ENCODE measurements at places on chromosomes 7 and 10.

DNA sequence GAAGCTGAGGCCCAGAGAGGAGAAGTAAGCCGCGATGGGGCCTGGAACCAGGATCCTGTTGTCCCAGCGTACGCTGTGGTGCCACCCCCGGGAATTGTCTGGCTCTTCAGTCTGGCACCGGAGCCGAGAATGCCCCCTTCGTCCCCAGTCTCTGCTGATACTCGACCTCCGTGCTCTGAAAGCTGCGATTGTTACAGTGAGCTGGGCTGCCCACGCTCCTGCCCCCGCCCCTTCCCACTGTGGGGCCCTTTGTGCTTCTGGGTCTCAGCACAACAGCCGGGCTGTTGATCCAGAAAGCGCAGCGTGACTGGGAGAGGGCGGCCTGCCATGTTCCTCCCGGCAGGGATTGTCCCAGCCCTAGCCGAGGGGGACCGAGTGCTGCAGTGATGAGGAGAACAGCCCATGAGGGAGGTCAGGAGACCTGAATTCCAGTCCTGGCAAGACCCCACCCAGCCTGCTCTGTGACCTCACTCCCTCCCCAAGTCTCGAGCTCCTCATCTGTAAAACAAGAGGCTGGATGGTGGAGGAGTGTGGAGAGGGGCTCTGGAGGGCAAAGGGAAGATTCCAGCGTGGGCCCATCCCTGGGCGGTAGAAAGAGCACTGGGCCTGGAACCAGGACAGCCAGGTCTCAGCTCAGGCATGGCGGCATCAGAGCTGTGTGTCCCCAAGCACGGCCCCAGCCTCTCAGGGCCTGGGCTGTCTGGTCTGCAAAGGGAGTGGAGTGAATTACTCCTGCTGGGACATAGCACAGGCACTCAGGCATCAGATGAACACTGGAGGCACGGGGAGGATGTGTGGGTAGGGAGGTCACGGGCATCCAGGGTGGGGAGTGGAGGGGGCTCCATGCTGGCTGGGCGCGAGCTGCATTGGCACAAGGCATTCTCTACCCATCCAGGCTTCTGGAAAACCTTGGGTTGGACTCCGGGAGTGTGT is 43.6 kb downstream of the TSPAN15 start:
- no peak for DNase-seq

- DNase-seq = no peak
These were observed 4.8 kb downstream of the EGR2 start for GRCh38 chr10:62811159-62811875.

GRCh38 chr10:100370714-100371481 is 23.9 kb downstream of the SCD start:
- DNase-seq = no peak

DNA sequence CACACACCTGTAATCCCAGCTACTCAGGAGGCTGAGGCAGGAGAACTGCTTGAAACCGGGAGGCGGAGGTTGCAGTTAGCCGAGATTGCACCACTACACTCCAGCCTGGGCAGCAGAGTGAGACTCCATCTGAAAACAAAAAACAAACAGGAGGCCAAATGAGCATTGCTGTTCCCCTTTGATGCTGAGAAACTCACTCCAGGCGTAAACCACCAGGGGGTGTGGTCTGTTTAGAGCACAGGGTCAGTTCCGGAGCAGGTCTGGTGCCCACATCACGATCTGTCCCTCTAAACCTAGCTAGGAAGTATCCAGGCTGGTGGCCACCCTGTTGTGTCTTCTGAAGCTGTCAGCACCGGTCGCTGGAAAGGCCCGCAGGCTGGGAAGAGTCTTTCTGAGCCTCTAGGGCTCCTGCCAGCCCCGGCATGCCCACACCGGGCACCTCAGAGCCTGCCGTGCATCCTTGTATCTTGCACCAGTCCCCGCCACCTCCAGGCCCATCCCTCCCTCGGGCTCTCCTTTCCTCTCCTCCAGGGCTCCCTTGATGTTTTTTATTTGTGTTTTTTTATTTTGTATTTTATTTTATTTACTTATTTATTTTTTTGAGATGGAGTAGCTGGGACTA is 66.3 kb upstream of the SH2B2 start:
- DNase-seq = no peak

DNA sequence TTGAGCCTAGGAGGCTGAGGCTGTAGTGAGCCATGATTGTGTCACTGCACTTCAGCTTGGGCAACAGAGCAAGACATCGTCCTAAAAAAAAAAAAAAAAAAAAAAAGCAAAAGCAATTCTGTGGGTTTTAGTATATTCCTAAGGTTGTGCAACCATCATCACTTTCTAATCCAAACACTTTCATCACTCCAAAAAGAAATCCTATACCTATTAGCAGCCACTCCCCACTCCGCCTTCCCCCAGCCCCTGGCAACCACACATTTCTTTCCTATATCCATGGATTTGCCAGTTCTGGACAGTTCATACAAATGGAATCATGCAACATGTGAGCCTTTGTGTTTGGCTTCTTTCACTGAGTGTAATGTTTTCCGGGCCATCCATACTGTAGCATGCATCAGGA is 20.4 kb downstream of the ZAN start:
- DNase-seq = no peak

DNA sequence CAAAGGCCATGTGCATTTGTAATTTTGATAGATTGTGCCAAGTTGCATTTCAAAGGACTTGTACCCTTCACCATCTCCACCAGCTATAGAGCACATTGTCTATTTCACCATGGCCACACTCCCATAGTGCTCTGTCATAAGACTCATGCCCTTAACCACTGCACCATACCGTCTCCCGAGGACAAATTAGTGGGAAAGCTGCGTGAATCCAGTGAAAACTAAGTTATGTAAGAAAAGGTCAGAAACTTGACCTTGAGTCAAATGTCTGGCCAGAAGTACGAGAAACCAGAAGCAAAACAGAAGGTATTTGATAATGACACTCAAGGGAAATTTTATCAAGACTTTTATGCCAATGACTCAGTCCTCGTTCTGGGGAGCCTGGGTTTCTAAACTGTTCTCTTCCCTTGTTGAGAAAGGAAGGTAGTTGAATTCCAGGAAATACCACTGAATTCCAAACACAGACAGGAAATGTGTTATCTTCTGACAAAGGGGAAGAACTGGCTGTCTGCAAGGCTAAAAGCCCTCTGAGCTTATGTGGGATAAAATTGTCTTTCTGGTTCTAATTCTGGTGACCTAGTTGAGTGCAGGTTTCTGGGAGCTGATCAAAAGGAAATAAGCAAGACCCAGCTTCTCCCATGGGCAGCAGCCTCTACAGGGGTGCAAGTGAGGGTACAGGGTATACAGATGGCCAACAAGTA is 49.7 kb downstream of the CDK1 start:
- no peak for DNase-seq

DNA sequence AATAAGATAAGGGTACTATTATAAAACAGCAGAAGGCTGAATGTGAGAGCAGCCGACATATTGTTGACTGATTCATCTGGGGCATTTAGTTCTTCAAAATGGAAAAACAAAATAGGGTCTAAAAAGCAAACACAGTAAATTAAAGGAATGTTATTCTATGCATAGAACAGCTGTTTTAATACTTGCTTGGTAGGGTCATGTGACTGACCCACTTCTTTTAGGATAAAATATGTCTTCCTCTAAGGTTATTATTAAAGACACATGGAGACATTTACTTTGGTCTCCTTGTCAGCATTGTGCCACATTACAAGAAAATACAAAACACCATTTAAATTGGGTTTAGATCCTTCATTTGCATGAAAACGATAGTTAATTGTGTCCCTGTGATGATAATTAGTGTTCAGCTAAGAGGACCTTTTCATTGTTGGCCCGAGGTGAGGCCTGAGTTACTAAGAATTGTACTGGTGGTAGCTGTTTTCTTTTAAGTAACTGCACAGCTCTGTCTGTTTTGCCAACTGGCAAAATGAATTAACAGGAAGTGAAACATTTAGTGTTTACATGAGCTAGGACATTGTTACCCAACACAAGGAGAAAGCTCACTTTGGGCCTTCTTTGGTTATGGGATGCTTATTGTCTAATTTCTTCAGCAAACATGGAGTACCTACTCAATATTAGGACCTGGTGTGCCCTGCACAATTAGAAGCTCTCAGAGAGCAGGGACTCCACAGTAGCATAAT is 764.4 kb downstream of the LRMDA start:
- DNase-seq = no peak

GRCh38 chr7:15378494-15379145 is 183.2 kb downstream of the AGMO start:
- DNase-seq = no peak
